ENCODE measurements at places on chromosomes 1 and 21.

- no peaks in the 10 kb centered on the region for H3K36me3 ChIP-seq
- no peak overlapping the region for H3K4me3 ChIP-seq
- H3K27me3 ChIP-seq = no peaks in the 10 kb centered on the region
These were observed 3.6 kb upstream of the MXRA8 start for GRCh38 chr1:1361982-1362423.

DNA sequence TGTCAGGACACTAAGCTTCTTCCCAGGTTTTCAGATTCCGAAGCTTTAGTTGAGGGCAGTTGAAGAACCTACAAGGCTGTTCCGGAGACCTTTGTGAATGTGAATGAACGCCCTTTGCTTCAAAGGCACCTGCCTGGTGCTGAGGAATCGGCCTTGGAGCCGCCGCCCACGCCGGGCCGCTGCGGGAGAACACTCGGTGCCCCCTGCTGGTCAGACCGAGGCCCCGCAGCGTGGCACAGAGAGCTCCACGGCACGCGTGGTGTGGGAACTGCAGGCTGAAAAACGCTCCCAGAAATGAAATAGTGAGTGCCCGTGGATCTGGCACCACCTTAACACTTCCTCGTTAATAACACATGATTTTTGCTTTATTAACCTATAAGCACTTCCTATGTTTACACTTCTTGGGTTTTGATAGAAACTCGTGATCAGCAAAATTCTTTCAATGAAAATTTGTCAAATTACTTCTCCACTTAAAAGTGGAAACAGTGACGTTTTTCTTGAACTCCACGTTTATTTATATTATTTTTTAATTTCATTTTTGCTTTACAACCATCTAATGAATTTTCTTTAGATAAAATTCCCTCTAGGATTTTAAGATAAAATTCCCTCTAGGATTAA is 460.6 kb downstream of the DSCAM start:
- H3K36me3 ChIP-seq = no peaks in the 10 kb centered on the region
- no peak overlapping the region for H3K4me3 ChIP-seq
- H3K27me3 ChIP-seq = no peaks in the 10 kb centered on the region
- H3K27ac ChIP-seq = no peak overlapping the region
- peak; percentile 49 for DNase-seq
- H3K4me1 ChIP-seq = no peaks in the 10 kb centered on the region

DNA sequence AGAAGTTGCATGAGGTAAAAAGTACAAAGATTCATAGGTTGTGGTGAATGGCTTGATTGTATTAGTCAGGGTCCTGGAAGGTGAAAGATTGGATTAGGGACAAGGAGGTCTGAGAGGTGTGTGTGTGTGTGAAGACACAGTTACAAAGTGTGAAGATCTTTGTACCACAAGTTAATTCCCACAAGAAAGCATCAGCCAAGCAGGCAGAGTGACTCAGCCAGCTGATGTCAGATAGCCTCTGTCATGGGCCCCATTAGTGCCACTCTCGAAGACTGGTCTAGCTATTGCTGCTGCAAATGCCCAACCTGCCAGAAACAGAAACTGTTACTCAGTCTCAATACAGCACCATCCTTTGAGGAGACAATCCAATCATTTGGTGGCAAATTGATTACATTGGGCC is 96.5 kb downstream of the DTL start:
- no peaks in the 10 kb centered on the region for H3K36me3 ChIP-seq
- H3K4me1 ChIP-seq = no peaks in the 10 kb centered on the region
- no peak overlapping the region for H3K4me3 ChIP-seq

- no peak overlapping the region for H3K27ac ChIP-seq
- no peak for DNase-seq
These were observed 54.1 kb downstream of the TAS1R2 start for GRCh38 chr1:18805150-18805879.

DNA sequence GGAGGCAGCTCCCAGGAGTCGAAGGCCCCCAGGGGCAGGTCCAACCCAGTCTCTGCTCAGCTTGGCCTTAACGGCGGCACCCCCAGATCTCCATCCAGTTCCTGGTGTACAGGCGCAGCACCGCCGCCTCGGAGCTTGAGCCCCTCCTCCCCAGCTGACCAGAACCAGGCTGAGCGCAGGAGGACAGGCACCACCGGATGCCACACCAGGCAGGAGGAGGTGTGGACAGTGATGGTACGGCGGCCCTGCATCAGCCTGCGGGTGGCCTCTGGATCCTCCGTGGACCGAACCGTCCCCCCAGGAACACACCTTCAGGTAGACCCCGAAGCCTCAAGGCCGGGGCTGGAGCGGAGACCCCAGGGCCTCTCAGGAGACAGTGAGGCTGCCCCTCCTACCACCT is 16.4 kb downstream of the SLC66A1 start:
- no peak for DNase-seq

DNA sequence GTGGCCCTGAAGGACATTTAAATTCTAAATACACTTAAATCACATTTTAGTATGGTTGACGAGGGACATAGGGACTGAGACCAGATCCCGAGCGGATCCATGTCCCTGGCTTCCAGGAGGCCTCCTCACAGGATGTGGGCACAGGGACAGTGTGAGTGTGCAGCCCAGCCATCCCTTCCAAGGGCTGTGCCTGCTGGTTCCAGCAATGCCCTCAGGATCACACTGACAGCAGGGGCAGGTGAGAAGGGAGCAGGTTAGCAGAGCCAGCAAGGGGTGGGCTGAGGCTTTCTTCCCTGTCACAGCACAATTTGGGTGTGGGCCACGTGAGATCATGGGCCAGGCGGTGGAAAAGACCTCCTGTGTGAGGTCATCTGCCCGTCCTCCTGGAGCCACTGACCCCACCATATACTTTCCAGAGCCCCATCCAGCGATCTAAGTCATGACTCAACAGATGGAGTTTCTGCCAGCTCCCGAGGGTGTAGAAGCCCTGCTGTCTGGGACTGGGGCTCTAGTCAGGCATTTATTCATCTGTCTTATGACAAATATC is 37.0 kb upstream of the PRSS38 start:
- no peaks in the 10 kb centered on the region for H3K27me3 ChIP-seq
- H3K4me3 ChIP-seq = no peak overlapping the region
- peaks cover 7% of the 10 kb centered on the region for H3K4me1 ChIP-seq
- H3K36me3 ChIP-seq = peaks cover 25% of the 10 kb centered on the region
- H3K27ac ChIP-seq = no peak overlapping the region
- DNase-seq = no peak

DNA sequence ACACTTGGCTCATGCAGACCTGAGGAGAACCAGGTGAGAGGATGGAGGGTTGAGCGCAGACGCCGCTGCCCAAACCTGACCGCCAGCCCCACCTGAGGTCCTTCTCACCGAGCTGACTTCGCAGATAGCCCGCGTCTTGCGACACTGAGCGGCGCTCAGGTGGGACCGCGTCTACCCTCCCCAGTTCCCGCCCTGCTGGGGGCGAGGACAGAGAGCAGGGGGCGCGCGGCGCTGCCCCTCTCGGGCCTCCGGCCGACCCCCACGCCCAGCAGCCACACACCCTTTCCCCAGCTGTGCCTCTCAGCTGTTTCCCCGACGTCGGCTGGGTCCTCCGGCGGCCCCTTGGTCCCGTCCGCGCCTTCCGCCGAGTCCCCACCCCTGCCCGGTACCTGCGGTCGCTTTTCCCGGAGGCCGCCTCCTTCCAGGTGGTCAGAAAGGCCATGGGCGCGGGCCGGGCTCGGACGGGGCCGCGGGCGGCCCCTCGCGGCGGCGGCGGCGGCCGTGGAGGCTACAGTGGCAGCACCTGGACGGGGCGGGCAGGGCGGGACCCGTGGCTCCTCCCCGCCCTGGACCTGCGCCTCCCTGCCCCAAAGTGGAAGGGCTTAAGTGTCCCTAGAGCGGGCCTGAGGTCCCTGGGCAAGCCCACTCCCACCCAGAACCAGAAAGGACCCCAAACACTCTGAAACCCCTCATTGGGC is 14.4 kb upstream of the TTC39A start:
- no peaks in the 10 kb centered on the region for H3K36me3 ChIP-seq
- DNase-seq = peak; percentile 43
- H3K27me3 ChIP-seq = no peaks in the 10 kb centered on the region

- no peak for DNase-seq
- no peaks in the 10 kb centered on the region for H3K36me3 ChIP-seq
- no peak overlapping the region for H3K27ac ChIP-seq
- no peaks in the 10 kb centered on the region for H3K4me1 ChIP-seq
- H3K4me3 ChIP-seq = no peak overlapping the region
These were observed 48.8 kb downstream of the ATP5PO start for GRCh38 chr21:33866826-33867225.

GRCh38 chr1:53559391-53559815 is 100.2 kb downstream of the DMRTB1 start:
- no peaks in the 10 kb centered on the region for H3K4me1 ChIP-seq
- H3K27me3 ChIP-seq = no peaks in the 10 kb centered on the region
- no peak overlapping the region for H3K4me3 ChIP-seq
- no peak overlapping the region for H3K27ac ChIP-seq

DNA sequence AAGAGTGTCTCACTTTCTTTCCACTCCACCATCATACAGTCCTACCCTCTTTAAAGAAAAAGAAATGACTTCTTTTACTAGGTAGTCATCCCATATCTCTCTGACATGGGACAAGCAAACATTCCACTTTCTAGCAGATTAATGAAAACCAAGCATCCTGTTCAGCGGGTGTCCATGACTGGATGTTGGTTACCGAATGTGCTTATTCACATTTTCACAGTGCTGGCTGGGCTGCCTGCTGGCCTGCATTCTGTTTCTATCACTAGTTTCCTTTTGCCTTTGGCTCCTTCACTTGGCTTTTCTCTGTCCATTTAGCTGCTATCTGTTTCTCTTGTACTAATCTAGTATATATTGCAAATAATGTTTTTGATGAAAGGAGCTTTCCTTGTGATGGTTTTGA is 598.4 kb downstream of the RWDD3 start:
- no peak overlapping the region for H3K27ac ChIP-seq
- no peaks in the 10 kb centered on the region for H3K4me1 ChIP-seq
- no peaks in the 10 kb centered on the region for H3K36me3 ChIP-seq
- DNase-seq = no peak
- H3K4me3 ChIP-seq = no peak overlapping the region

DNA sequence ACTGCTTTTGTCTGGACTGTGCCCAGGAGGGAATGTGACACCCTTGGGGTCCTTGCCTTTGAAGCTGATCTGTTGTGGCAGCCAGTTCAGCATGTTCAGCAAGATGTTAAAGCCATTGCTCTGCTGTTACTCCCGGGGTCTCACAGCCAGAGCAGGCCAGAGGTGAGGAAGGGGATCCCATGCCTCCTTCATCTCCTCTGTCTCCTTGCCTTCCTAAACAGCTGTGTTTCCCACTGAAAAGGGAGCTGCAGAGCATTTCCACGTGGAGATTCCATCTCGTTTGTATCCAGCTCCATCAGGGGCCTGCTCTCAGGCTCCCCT is 135.8 kb upstream of the COL6A1 start:
- no peaks in the 10 kb centered on the region for H3K27me3 ChIP-seq
- peaks cover 2% of the 10 kb centered on the region for H3K36me3 ChIP-seq
- H3K4me1 ChIP-seq = no peaks in the 10 kb centered on the region
- DNase-seq = no peak
- H3K4me3 ChIP-seq = no peak overlapping the region

DNA sequence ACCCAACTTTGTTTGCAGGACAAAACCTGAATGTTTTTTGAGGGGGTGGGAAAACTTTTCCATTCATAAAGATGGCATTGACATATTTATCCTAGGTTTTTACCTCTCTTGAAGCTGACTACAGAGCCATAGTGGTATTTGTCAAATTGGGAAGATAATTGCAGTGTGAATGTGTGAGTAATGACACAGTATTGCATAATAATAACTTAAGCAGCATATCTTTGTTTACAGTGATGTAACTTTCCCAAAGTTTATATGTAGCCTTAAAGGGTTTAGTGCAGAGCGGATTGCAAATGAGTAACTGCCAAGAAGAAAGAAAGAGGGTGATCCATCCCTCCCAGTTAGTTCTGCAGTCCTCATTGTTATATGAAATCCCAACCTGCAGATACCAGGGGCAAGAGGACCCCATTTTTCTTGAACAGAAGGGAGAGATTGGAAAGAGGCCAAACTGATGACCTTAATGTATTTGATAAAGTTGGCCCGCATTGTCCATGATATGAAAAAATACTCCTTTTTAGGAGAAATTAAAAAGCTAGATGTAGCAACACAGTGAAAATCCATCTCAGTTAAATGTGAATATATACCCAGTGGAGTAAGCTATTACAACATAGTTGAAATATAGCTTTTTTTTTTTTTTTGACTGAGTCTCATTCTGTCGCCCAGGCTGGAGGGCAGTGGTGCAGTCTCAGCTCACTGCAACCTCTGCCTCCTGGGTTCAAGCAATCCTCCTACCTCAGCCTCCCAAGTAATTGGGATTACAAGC is 23.7 kb upstream of the NFIA start:
- no peaks in the 10 kb centered on the region for H3K27me3 ChIP-seq
- no peak overlapping the region for H3K27ac ChIP-seq
- DNase-seq = no peak
- no peak overlapping the region for H3K4me3 ChIP-seq
- peaks cover 13% of the 10 kb centered on the region for H3K4me1 ChIP-seq

DNA sequence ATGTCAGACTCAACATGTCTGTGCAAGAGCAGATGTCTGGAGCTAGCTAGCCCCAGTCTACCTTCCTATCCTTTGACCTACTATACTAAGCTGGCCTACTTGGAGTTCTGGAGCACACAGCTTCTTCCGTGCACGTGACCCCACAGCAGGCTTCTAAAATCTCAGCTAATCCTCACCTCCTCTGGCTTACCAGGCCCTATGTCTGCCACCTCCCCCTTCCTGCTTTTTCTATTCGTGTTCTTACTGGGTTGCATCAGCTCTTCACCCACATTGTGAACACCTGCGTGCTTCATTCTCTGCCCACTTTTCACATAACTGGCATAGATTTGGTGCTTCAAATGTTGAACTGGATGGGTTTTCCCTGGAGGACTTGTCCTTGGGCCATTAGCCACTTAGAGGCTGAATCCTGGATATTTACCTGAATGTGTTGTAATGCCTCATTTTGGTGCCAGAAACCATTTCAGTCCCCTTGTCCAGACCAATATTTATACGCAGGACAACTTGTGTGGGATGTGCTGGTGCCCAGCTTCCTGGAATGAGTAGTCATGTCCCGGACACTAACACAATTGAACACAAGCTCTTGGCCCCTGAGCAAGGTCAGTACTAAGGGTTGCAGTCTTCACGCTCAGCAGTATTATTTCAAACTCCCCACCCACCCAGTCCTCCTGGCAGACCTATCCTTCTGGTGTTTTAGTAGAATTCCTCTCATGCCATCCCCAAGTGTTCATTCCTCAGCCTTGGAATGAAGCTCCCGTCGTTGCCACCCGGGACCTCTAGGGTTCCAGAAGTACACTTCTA is 24.0 kb downstream of the TENT5C start:
- no peak overlapping the region for H3K4me3 ChIP-seq
- no peaks in the 10 kb centered on the region for H3K36me3 ChIP-seq
- no peaks in the 10 kb centered on the region for H3K27me3 ChIP-seq
- DNase-seq = no peak

- no peaks in the 10 kb centered on the region for H3K36me3 ChIP-seq
- H3K4me1 ChIP-seq = peaks cover 32% of the 10 kb centered on the region
- H3K27me3 ChIP-seq = no peaks in the 10 kb centered on the region
These were observed 9.1 kb upstream of the COA7 start for GRCh38 chr1:52706941-52707926.

DNA sequence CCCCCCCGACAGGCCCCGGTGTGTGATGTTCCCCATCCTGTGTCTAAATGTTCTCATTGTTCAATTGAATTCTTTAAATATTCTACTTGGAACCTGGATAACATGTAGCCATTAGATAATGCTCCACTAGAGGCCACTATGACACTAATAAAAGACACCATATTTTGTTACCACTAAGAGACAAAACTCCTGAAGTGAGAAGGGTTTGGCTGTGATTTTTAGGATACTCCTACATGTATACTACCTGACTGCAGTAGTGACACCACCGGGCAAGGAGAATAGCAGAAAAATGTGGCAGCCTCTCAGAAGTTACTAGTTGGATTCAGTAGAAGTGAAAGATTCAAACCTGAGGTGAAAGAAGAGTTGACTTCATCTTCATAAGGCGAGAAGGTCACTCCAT is 36.0 kb downstream of the F5 start:
- no peak overlapping the region for H3K27ac ChIP-seq
- no peaks in the 10 kb centered on the region for H3K27me3 ChIP-seq
- no peaks in the 10 kb centered on the region for H3K36me3 ChIP-seq
- peak; percentile 84 for DNase-seq
- H3K4me3 ChIP-seq = no peak overlapping the region

Data from PC-3 (cell line).